ENCODE measurements at places on chromosomes 5 and 9. TPM values are rescaled to one million over a fixed set of nuclear protein-coding genes. Genes with fewer than 3 reads are reported as not detected.

DNA sequence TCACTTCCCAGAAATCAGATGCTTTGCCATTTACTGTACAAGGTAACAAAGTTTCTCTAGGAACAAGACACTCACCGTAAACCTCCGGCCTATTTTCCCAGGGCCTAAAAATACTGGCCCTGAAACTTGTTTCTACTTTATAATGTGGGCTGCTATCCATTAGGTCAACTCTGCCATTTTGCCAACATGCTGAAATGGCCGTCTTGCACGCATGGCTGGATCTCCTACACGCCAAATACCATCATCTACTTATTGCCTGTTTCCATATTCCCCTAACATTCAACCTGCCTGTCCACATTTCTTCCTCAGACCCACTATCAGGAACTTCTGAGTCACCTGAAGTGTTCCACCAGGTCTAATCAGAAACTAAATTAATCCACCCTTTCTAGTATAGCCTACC lies 4.7 kb downstream of the TBCA start:
- no peak for DNase-seq

- no peak for DNase-seq
These were observed 1.5 kb downstream of the SH3GLB2 start for GRCh38 chr9:129026442-129027223.

DNA sequence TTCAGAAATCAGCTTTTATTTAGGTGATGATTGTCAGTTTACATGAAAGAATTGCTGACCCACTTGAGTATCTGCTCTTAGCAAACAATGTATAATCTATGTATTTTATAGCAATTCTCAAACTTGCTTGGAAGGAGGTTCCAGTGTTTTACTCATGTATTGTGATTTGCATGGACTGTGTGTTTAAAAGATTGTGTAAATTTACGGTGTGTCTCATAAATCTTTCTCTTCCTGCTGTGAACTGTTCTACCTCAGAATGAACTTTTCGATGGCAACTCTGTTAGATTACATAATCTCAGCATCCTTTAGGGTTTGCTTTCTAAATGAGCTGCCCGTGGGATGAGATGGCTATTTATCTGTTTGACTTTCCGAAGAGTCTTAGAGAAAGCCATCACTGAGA lies 122.5 kb downstream of the MEF2C start:
- DNase-seq, result no peak

- DNase-seq, result no peak
These were observed 137.3 kb downstream of the LHFPL2 start for GRCh38 chr5:78511121-78511906.

DNA sequence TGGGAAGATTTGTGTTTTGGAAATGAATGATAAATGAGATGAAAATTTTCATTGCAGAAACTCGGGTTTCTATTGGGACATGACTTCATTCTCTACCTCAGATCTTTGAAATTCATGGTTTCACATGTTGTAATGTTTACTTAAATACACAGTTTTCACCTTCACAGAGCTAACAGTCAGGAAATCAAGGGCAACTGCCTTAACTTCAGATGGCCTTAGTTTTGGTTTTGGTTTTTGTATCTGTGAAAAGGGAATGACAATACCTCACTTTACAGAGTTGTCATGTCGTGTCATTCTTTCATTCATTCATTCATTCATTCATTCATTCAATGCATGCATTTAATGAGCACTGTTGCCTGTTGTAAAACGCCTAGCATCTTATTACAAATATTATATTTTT lies 41.9 kb downstream of the NIM1K start:
- DNase-seq, result no peak

Gene FAM78A
- 25.2 TPM for total RNA-seq

Gene PFN3
- not detected for total RNA-seq

Gene CIZ1
- 68.1 TPM for total RNA-seq

Gene NFIL3
- 8.6 TPM for total RNA-seq

Gene MIER3
- total RNA-seq, result 10.7 TPM

Gene GRXCR2
- not detected for total RNA-seq

Gene RAI14
- total RNA-seq, result 250 TPM

Gene IGIP
- total RNA-seq, result 3.0 TPM

DNA sequence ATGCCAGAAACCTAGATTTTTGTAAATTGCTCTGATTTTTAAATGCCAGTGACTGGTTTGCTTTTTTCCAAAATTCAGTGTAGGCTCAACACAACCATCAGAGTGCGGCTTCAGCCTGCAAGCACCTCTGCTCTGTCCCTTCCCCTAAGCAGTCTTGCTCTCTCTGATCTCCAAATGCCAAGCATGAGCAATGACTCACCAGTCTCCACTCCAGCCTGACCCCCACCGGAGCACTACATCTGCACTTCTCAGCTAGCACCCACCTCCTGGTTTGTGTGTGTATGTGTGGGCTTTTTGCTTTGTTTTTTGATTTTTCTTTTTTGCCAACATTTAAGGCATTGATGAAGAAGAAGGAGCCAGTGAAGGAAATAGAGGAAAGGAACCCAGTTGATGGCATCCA lies 61.4 kb upstream of the ADRA1B start:
- DNase-seq, result no peak

DNA sequence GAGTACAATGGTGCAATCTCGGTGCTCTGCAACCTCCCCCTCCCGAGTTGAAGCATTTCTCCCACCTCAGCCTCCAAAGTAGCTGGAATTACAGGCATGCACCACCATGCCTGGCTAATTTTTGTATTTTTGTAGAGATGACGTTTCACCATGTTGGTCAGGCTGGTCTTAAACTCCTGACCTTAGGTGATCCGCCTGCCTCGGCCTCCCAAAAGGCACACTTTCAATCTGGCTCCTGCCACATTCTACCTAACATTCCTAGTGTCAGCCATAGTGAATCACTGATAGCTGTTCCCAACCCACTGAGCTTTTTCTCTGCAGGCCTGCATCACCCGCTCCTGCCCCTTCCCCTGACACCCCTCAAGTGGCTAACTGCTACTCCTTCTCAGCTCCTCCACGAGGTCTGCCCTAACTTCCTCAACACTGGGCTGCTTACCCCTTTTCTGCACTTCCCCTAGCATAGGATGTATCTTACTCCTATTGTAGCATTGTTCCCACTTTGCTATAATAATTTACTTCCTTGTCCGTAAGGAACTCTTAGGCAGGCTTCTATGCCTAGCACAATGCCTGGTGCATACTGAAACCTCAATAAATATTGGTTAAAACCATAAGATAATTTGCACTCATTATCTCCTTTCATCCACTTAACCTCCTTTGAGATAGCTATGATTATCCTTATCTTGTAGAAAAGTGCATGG lies 42.0 kb upstream of the LIFR start:
- DNase-seq, result no peak

- DNase-seq, result peak; percentile 62
These were observed 122.5 kb downstream of the SLC1A3 start for GRCh38 chr5:36728697-36729543.
